Stimulated activated CD4-positive, alpha-beta T cell treated with anti-CD3 and anti-CD28 coated beads, Interleukin-4, amount 100 ng/mL, for 48 hours (primary cell): ENCODE measurements at places on chromosomes 11 and 22.

DNA sequence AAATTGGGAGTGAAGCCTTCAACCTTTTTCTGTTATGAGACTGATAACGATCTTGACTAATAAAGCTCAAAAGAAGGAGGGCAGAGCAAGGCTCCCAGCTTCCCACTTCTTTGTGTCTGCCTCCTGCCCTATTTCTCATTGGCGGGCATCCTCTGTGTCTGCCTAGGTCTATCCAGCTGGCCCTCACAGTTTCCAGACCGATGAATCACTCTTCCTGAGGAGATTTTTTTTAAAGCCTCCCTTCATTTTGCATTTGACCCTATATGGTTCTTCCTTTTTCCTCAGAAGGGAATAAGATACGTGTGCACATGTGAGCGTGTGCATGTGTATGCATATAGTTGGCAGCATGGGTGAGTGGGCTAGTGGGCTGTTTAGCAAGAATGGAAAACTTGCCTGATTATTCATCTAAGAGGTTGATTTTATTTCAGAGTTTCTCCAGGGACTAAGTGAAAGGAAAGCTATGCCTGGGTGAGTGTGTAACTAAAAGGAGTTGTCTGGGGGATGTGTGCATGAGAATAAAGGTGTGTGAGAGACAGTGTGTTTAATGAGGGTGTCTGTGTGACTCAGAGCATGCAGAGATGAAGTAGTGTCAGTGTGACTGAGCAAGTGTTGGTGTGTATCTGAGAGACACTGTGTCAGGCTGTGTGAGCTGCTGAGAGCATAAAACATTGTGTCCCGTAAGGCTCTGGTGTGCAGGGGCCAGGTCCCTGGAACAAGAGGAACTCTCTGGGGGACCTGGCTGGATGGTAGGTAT lies 12.2 kb downstream of the PHLDB1 start:
- no peak for DNase-seq

- no peak for DNase-seq
Observed at GRCh38 chr22:49514211-49514610, 313.5 kb downstream of the BRD1 start.

DNA sequence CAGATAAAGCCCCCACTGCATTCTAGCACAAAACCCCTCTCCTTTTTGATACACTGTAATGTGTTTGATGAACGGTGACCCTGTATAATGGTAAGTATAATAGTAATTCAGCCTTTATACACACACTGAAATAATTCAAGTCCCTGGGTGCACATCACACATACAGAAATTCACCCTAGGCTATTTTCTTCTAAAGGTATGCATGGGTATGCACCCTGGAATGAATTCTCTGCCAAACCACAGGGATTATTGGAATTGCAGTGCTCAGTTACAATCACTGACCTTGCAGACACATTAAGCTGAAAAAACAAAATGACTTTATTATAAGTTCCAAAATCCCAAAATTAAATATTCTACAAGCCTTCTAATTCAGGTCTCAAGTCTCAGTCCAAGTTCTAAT lies 245.9 kb upstream of the FAT3 start:
- DNase-seq: no peak

GRCh38 chr11:32435511-32435941 lies at the start of gene WT1:
TSS of gene WT1 (minus strand) at chr11:32435539.
- no peak for DNase-seq

DNA sequence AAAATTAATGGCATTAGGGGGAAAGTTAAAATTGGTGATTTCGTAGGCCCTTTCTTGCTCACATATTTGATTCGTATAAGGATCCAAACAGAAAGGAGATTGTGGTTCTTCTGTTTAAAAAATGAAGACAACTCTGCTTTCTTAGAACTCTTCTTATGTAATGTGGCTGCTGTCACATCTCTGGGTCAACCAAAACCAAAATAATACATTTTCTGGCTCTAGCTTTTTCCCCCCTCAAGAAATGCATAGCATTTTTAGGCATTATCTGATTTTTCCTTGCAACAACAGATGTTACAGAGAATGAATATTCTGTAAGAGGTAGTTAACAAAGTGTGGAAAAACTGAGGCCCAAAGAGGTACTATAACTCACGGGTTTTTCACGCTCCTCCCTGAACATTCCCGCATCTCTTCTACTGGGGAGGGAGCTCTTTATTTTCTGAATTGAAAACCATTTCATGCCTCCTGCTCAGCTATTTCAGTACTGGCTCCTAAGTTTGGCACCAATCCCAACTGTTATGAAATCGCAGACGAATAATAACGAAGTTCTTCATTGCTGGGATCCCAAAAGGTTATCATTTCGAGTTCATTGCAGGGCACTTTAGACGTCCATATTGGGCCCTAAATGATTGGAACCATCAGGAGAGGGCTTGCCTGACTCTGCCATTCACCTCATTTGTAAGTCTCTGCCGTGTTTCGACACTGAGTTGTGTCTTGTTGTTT lies 17.1 kb downstream of the GRAP2 start:
- DNase-seq: no peak

DNA sequence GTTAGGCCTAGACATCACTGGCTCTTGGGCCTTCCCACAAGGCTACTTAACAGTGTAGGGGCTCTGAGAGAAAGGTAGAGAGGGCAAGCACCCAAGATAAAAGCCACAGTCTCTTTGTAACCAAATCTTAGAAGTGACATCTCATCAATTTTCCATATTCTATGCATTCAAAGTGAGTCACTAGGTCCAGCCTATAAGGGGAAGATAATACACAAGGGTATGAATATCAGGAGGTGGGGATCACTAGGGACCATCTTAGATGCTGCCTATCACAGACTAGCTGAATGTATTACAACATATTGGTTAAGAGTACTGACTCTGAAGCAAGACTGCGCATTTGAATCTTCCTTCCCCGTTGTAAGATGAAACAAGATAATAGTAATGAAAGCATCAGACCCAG lies 144.1 kb downstream of the RBFOX2 start:
- DNase-seq: no peak

DNA sequence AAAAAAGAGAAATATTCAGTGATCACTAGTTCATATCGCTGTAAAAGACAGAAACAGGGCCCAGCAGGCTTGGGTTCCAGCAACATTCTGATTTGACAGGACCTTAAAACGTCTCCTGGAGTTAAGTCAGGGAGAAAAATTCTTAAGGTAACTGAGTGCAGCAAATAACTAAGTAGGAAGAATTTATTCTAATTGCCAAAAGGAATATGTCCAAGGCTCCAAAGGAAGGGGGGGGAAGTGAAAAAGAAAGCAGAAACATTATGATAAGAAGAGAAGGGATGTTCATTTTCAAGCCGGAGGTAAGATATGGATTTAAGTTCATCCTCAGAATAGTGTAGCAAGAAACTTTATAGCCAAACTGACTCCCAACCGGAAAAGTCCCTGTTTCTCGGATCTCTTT lies 90.4 kb downstream of the WT1 start:
- no peak for DNase-seq

DNA sequence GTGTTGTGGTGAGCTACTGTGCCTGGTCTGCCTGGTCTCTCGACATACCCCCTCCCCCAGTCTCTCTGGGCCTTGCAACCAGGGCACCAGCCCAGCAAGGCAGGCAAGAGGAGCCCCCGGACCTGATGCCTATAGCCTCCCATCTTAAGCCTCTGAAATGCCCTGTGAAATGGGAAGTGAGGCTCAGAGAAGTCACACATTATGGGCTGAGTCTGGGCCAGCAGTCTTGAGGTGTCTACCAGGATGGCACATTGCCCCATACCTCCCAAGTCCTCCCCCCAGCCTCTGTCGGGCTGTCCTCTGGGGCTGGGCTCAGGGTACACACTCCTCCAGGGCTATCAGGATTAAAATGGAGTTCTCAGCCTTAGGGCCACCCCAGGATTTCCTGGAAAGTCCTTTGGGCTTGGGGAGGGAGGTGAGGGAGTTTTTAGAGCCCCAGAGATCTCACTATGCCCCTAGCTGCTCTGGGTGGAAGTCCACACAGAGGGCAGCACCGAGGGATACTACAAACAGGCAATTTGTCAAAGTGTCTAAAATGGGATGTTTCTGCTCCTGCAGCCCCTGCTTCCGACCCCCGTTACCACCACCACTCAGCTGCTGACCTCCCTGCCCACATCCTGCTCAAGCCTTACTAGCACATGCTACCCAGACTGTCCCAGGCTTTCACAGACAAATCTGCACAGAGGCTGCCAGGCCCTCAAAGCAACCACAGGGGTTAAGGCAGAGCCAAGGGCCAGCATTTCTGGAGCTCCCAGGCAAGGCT lies 3.1 kb upstream of the SH3BP1 start:
- DNase-seq: no peak

DNA sequence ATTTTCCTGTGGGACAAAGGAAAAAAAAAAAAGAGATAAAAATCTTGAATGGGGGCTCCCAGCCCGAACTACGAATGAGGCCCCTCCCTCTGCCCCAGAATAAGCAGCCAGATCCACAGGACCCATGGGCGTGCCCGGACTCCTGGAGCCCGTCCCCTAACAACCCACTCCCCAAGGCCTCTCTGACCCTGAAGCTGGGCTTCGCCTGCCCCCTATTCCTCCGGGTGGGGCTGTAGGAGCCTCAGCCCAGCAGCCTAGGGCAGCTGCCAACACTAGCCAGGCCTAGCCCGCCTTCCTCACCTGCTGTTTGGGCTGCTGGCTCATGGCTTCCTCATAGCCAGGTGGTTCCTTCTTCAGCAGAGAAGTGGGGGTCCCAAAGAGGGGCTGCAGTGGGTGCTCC lies 46.6 kb downstream of the SGSM3 start:
- DNase-seq: no peak

DNA sequence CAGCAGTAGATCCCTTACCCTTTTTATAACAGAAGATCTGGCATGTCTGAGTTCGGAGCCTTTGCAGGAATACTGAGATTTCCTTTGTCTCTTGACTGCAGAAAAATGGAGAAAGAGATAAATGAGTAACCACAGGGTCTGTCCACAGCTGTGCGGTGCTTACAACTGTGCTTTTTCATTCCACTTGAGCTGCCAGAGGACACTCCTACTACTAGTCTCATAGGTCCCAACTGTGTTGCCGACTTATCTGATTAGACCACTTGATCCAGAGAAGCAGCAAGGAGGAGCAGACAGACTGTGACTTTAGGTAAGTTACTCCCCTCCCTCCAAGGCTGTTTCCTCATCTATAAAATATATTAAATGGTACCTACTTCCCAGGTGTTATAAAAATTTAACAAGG lies 17.5 kb downstream of the FAM227A start:
- DNase-seq: no peak

- DNase-seq: no peak
Observed at GRCh38 chr22:19687561-19688300, 26.6 kb upstream of the SEPTIN5 start.

DNA sequence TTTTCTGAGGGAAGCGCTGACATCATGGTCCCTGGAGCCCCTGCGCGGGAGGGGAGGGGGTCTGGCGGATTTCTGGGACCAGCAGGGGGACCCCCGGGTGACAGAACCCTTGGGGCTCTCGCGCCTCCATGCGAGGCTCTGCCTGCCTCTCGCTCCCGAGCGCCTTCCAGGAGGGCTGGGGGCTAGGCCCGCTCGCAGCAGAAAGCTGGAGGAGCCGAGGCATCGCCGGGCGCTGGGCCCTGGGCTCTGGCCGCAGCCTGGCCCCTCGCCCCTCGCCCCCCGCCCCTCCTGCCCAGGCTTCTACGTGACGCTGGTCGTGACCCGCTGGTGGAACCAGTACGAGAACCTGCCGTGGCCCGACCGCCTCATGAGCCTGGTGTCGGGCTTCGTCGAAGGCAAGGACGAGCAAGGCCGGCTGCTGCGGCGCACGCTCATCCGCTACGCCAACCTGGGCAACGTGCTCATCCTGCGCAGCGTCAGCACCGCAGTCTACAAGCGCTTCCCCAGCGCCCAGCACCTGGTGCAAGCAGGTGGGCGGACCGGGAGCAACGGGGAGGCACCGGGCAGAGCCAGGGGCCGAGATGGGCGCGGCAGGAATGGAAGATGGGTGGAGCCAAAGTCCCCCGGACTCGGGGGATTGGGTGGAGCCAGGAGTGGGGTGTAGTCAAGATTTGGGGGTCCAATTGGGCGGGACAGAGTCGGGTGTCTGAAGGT lies 5.4 kb downstream of the BEST1 start:
- DNase-seq: no peak

DNA sequence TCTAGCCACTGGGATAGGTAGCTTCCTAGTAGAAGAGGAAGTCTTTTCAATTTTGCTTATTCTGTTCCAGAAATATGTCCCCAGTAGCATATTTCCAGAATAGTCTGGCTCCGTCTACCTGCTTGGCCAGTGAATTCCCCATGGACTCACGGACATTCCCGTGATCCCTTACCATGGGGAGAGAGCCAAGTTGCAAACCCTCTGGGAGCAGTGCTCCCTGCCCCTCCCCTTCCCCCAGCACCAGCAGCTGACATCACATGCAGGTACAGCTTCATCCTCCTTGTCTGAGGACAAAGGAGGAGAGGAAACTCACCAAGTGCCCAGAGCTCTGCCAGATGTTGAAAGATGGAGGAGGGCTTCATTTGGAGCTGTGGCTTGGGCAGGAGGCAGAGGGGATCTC lies 61.2 kb downstream of the GRAMD1B start:
- DNase-seq: no peak

DNA sequence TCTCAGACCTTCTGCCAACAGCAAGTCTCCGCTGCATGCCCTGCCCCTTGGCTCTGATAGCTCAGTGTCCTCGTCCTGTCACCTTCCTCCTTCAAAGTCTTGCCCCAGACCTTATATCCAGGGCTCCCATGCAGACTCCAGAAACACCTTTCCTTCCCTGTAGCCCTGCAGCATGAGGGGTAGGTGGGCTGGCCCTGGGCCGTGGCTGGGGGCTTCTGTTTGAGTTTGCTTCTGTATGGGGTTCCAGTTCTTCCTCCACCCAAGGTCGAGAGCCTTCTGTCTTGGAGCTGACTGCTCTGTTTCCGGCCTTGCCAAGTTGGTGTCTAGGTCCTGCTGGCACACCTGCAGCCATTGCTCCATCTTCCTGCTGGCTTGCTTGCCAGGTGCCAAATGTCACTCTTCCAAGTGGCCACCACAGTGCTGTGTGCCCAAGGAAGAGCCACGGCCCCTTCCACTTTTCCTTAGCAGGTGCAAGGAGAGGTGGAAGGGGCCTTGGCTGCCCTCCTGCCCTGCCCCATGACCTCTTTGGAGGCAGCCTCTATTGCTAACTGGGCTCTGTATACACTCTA lies 74.8 kb upstream of the NECTIN1 start:
- DNase-seq: no peak

DNA sequence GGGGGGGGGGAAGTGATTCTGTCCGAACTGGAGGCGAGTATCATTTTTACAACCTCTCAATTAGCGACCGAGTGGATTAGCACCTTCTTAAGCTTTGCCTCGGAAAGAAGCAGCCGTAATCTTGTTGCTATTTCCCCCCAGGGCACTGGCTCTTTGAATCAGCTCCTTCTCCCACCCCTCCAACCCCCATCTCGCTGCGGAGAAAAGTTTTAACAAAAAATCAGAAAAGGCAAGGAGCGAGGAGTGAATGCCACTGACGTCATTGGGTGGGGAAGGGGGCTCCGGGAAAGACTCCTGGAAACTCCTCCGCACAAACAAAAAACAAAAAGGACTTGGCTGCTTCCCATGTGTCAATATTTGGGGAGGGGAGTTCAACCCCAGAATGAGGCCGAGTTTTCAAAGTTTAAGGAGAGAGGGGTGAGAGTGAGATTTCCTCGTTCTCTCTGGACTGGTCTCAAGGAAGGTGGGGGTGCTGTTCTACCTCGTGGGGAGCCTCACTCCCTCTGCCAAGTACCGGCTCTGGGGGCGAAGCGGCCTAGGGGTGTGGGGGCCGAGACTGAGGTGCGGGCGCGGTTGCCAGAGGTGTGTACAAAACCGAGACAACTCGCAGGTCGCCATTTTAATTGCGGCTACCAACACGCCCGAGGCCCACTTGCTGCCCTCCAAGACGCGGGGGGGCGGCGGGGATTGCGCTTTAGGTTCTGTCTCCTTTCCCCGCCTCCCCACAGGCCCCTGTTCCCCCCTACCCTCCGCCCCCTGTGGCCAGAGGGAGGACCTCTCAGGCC lies 2.5 kb upstream of the PAX6 start:
- no peak for DNase-seq

- no peak for DNase-seq
Observed at GRCh38 chr11:114158886-114159285, 99.4 kb downstream of the ZBTB16 start.
